ENCODE measurements at places on chromosomes 3 and 15.

- no peak for DNase-seq
These were observed 49.3 kb downstream of the ADAMTS7 start for GRCh38 chr15:78761891-78762385.

GRCh38 chr15:27714675-27715074 lies 384.4 kb downstream of the OCA2 start:
- no peak for DNase-seq

DNA sequence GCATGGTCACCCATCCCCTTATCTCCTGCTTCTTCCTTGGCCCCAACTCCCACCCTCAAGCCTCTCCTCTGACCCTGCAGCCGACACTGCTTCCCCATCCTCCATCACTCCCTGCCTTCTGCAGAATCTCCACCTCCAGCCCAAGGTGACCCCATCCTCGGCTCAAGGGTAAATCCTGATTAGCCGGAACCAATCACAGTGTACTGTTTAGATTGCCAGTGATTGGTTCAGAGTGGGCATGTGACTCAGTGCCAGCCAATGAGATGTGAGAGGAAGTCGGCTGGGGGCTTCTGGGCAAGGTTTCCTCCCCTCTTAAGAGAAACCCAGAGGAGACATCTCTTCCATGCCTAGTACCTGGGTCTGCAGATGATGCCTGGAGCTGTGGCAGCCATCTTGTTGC lies 10.3 kb downstream of the CACNA2D2 start:
- DNase-seq: no peak

DNA sequence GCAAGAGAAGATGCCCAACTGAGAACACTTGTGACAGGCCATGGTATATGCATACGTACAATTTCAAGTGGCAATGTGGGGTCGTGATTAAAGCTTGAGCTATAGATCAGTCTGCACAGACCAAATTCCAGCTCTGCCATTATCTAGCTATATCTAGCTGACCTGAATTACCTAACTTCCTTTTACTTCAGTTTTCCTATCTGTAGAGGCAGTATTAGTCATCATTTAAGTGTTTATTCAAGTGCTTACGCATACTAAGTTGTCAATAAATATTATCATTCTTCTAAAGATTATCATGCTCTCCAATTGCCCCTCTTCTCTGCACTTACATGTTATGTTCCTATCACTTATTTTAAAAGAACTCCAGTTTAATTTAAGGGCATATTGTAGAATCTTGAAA lies 87.9 kb downstream of the ARPP21 start:
- DNase-seq: no peak

- DNase-seq: no peak
These were observed 99.7 kb upstream of the DAZL start for GRCh38 chr3:16704941-16705340.

- DNase-seq: no peak
These were observed 122.7 kb upstream of the BHLHE40 start for GRCh38 chr3:4856564-4856963.

DNA sequence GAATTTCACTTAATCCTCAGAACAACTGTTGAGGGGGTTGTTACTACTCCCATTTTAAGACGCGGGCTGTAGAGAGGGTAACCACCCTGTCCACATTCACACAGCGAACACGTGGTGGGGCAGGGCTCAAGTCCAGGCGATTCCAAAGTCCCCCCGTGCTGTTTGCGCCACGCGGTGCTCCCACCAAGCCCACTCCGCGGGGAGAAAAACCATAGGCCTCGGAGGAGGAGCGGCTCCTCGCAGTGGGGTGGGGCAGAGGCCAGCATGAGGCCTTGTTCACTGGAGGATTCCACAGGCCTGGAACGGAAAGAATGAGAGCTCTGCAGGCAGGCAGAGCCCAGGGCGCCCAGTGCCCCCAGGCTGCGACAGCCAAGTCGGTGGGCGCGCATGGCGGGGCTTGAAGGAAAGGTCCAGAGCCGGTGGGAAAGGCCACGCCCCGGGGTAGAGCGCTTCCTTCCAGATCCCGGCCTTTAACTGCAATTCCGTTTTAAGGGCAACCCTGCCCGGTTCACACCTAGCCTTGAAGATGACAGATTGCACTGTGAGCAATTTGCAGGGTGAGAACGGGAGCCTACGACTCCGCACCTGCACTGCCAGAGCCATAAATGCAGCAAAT lies 161.8 kb upstream of the TBL1XR1 start:
- peak; percentile 30 for DNase-seq

DNA sequence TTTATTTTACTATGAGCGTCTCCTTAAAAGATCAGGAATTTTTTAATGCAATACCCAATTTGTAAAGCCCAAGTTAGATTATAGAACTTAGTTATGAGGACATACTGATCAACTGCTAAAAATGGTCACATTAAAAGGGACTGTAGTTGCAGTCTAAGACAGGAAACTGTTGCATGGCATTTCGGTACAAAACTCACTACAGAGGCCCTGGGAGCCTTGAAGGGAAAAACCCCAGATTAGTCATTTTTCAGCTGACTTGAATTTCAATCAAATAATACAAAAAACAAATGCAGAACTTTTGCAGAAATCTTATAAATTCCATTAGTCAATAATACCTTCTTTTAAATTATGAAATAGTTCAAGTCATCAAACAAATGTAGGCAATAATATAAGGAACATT lies 6.9 kb upstream of the PTX3 start:
- DNase-seq: peak; percentile 4

DNA sequence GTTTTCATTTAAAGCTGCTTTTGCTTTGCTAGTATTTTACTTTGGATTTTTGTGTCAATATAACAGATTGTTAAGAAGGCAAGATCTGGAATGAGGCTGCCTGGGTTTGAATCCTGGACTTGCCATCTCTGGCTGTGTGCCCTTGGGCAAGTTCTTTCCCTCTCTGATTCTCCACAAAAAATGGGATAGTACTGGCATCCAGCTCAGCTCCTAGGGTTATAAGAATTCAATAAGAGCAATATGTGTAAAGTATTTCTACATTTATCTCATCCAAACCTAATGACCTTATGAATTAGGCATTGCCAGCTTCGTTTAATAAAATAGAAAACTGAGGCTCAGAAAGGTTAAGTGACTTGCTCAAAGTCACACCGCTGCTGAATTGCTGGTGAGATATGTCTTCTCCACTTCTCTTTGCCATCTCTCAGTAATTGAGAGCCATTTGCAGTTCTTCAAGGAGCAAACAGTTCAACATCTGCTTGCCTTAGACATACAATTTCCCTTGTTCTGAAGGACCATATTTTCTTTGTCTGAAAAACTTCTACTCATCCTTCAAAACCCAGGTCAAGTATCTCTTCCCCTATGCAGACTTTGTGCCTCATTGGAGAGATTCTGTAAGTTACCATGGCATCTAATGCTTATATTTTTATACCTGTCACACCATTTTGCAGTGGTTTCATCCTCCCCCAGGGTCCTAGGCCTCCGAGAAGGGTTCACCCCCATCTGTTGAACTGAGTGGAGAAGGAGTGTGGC lies 80.8 kb upstream of the TLE3 start:
- DNase-seq: no peak

- DNase-seq: no peak
These were observed 896 bp upstream of the KLHL25 start for GRCh38 chr15:85795337-85796305.

- no peak for DNase-seq
These were observed 26.4 kb downstream of the ANXA2 start for GRCh38 chr15:60371175-60372051.

GRCh38 chr3:24605511-24606028 lies 110.9 kb upstream of the THRB start:
- no peak for DNase-seq

Data from CD4-positive, alpha-beta T cell treated with Interferon gamma for 1 hour (primary cell).